ENCODE measurements at places on chromosomes 3 and 15.
A peak's percentile ranks its signal among the peaks of the same experiment; 100 is the strongest.

DNA sequence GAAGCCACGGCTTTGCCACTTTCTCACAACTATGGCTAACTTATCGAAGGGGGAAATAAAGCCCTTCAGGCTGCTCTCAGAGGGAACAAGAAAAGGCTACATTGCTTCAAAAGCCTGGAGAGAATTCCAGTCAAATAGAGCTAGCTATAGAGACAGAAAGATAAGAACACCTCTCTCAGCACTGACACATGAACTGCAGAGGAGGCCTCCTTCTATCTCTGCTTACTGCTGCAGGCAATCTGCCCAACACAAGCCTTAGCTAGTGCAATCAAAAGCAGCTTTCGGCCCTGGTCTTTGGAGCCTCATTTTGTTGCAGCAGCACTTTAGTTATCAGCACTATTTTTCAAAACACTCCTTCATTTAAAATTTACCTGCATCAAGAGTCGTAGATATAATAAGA, 118.4 kb upstream of the ROBO1 start:
- no peak for DNase-seq

DNA sequence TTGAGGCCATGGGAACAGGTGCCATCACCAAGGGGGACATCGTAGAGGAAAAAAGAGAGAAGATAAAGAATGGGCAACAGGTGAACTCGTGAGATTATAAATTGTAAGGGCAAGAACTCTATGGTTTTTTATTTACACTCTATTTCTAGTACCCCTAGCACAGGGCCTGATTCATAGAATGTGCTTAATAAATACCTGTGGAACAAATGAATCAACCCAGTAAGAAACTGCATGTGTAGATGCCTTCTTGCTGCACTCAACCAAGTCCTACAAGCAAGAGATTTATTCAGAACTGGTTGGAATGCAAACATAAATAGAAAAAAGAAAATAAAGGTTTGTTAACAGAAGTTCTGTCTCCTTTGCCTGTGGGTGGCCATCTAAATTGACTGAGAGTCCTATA, 18.7 kb upstream of the KPNA1 start:
- no peak for DNase-seq

DNA sequence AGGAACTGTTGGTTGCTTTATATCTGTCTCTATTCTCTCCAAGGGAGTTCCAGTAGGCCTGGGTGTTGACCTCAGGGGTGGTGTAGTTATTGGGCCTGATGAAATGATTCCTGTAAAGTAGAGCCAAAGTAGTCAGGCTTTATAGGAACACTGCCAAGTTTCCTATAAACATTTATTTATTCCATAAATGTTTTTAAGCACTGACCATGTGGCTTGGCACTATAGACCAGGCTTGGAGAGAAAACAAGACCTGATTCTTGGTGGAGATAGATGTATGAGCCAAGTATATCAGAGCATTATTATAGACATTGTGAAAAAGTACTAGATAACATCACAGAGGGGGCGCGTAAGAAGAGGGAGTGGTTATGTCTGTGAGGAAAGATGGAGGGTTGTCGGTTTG, 65.9 kb downstream of the TFG start:
- DNase-seq = no peak

- no peak for DNase-seq
Observed at GRCh38 chr3:37824954-37825328, 36.7 kb upstream of the CTDSPL start.

- DNase-seq = no peak
Observed at GRCh38 chr3:50587806-50588758, 18.8 kb downstream of the HEMK1 start.

DNA sequence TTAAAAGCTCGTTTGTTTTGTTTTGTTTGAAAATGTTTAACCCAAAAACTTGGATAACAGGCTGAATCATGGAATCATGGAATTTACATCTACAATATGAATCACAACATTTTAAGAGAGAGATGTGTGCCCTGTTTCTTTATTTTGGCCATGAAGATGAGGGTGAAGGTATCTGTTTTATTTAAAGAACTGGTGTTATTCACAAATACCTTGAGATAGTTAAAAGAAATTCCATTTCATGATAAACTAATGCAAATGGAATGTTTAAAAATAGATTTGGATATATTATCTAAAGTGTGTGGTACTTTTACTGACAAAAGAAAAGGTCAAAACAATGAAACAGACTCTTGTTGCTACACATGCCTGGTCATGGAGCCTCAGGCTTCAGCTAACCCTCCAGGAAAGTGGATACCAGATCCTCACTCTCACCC, 486.0 kb upstream of the CFAP20DC start:
- peak; percentile 63 for DNase-seq

- DNase-seq = peak; percentile 61
Observed at GRCh38 chr15:99632521-99632920, 66.7 kb downstream of the MEF2A start.

DNA sequence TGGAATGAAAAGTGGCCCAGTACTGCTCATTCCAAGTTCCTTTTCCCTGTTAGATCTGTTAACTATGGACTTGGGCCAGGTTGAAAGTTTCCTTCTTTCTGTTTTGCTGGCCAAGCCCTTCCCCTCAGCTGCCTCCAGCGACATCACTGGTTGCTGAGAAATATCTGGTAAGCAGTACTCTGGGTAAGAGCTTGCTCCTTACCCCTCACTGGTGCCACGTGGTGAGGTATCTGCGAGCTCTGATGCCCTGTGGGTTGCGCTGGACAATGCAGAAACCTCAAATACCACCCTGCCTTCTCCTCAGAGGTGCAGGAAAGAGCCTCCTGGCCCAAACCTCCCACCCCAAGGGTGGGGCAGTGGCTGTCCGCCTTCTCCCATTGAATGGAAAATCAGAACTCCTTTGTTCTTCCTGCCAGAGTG, 42.9 kb upstream of the APH1B start:
- peak; percentile 74 for DNase-seq

GRCh38 chr15:60548101-60548500, 69.2 kb upstream of the ICE2 start:
- DNase-seq = no peak

GRCh38 chr3:135352213-135352612, 557.2 kb downstream of the EPHB1 start:
- DNase-seq = no peak

GRCh38 chr3:15611018-15611417, 9.5 kb downstream of the BTD start:
- DNase-seq = no peak

- DNase-seq = no peak
Observed at GRCh38 chr3:115418583-115418982, 204.7 kb upstream of the GAP43 start.

- DNase-seq = no peak
Observed at GRCh38 chr3:110456438-110457138, 615.0 kb upstream of the NECTIN3 start.

DNA sequence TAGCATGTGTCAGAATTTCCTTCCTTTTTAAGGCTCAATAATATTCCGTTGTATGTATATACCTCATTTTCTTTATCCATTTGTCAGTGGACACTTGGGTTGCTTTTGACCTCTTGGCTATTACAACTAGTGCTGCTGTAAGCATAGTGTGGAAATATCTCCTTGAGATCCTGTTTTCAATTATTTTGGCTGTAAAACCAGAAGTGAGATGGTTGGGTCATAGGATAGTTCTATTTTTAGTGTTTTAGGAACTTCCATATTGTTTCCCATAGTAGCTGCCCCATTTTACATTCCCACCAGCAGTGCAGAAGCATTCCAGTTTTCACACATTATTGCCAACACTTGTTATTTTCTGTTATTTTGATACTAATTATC, 70.4 kb upstream of the C15orf39 start:
- DNase-seq = no peak

- no peak for DNase-seq
Observed at GRCh38 chr3:62956411-62956810, 81.2 kb upstream of the CADPS start.

- no peak for DNase-seq
Observed at GRCh38 chr3:194470615-194471014, 16.2 kb downstream of the ATP13A3 start.

Data from IMR-90 (cell line).